Stimulated activated CD8-positive, alpha-beta memory T cell treated with anti-CD3 and anti-CD28 coated beads, Interleukin-15, amount 100 ng/mL, for 4 hours (primary cell): ENCODE measurements at places on chromosomes 2 and 18.

DNA sequence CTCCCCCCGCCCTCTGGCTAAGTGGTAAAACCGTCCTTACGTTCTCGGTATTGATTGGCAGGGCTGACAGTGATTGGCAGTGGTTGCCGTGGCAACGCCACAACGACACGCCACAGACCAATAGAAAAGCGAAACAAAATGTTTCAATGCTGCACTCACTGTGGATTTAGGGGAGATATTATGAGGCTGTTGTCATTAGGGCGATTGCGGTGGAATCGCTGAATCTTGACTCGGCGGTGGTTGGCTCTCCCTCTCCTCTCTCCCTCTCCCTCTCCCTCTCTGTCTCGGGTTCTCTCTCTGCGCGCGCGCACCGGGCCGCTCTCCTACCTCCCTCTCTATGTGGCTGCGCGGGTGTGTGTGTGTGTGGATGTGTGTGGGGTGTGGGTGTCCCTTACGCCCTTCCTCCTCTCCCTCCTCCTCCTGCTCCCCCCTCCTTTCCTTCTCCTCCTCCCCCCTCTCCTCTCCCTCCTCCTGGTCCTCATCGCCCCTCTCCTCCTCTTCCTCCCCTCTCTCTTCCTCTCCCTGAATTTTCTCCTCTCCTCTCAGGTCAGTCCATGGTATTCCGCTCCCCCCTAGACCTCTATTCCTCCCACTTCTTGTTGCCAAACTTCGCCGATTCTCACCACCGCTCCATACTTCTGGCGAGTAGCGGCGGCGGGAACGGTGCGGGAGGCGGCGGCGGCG, at the start of gene SIX3:
Gene SIX3, plus strand, starts transcription at position 152 of the 684 bp plus-strand sequence. Its CDS starts 403 bp downstream, at position 555.
- DNase-seq = no peak

DNA sequence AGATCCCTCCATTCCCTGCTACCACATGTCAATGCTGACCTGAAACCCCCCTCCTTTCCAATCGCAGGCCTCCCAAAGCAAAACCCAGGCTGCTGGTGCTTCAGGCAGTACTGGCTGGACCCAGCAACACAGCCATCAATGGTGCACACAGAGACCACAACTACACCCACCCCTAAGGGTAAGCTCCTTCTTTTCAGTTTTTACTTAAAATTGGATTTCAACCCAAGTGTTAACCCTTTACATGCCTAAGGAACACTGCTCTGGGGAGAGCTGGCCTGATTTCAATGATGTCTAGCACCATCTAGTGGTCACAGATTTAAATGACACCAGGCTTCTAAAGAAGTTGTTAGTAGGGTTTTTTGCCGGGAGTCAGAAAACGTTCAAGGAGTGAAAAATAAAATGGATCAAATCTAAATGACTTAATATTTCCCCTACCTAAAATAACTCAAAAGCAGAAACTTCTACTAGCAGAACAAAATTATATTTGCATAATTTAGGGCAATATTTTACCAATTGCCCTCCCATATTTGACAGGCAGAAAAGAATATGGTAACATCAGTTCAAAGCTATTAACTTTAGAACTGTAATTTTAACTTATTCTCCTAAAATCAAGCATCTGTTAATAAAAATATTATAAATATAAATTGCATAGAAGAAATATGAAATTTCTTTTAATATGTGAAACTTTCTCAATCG, 24.6 kb downstream of the FECH start:
- DNase-seq = no peak

DNA sequence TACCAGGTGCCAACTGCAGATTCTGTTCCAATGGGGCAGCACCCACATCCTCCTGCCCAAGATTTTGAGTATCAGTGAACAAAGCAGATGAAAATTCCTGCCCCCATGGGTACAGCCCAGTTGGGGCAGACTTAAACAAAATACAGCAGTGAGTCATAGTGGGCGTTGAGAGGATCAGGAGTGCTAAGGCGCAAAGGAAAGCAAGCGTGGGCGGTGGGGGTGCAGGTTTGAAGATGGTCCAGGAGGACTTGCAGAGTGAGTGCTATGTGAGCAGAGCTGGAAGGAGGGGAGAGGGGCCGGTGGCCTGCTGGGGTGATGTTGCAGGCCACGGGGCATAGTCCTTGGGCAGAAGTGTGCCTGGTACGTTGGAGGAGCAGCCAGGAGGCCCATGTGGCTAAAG, 24.7 kb downstream of the STEAP3 start:
- no peak for DNase-seq

- no peak for DNase-seq
Observed at GRCh38 chr2:189177251-189177840, 2.2 kb downstream of the COL5A2 start.

GRCh38 chr2:59921743-59922142, 631.7 kb downstream of the BCL11A start:
- DNase-seq = no peak

- no peak for DNase-seq
Observed at GRCh38 chr18:75016025-75016717, 192.8 kb downstream of the PTGR3 start.

DNA sequence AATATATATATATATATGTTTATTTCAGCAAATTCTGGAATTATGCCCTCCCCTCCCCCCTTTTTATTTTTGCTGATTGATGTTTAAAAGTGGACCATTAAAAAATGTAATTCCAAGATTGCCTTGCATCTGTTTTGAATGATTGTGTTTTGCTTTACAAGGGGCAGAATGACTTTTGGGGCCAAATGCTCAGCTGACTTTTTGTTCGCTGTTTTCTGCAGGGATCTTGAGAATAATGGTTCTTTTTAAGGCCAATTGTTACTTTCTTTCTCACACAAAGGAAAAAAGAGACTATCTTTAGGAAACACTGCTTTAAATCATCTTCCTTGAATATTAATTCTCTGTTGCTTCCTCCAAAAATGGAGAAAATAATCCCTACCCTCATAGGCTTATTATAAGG, 95.9 kb downstream of the FMNL2 start:
- no peak for DNase-seq

DNA sequence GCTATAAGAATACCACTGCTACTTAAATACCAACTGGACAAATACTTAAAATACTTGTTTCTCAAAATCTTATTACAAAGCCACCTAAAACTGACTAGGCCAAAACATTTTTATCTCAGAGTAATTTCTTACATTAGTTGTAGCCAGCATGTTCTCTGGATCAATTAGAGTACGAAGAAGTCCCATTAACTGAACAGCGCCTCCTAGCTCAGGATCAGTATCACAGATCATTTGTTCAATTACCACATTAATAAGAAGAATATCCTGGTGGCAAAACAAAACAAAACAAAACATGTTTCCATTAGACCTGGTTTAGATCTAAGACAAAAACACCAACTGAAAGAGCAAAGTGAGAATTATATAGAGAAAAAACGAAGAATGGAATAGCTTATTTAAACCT, 36.0 kb downstream of the PPP4R3B start:
- no peak for DNase-seq

GRCh38 chr2:172260336-172260735, 157.6 kb upstream of the DLX2 start:
- no peak for DNase-seq

- no peak for DNase-seq
Observed at GRCh38 chr18:70553245-70553935, 264.5 kb downstream of the SOCS6 start.

DNA sequence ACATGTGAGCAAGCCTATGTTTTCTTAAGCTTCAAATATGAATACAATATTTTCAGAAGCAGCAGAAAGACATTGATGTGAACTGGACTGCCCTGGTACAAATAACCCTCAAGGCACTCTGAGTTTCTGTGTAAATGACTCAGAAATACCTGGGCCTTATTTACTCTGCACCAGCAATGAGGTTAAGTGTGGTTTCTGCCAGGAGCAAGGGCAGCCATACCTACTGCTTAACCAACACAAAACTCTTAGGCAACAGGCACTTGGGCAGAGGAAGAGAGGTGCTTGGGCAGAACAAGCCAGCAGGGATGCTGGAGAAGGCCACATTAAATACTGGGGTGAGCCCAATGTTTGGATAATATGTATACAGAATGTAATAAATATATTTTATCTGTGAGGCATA, 29.4 kb upstream of the ARL5A start:
- no peak for DNase-seq

DNA sequence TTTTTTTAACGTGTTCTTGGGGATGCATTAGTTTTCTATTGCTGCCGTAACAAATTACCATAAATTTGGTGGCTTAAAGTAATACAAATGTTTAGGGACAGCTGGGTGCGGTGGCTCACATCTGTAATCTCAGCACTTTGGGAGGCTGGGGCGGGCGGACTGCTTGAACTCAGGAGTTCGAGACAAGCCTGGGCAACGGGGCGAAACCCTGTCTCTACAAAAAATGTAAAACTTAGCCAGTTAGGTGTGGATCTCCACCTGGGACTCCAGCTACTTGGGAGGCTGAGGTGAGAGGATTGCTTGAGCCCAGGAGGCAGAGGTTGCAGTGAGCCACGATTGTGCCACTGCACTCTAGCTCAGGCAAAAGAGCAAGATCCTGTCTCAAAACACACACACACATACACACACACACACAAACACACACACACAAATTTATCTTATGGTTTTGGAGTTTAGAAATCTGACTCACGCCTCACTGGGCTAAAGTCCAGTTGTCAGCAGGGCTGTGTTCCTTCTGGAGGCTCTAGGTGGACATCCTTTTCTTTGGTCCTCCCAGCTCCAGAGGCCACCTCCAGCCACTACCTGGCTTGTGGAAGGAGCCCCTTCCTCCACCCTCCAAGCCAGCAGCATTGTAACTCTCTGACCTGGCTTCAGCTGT, 76.1 kb downstream of the SEPTIN10 start:
- no peak for DNase-seq

DNA sequence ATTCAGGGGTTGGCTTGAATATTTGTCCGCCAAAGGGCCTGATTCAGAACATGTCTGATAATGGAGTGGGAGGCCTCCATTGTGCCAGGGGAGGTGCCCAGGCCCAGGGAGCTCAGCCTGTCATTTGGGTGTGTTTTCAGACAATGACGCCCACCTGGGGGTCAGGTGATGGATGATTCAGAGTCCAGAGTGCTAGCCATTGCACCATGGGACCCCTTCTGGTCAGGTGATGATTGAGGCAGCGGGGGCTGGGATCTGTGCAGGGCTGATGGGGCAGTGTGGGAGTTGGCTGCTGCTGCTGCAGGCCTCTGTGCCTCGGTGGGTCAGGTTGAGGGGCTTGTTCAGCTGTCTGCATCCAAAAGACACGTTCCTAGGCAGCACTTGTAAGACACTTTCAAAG, 8.3 kb upstream of the ARHGEF4 start:
- no peak for DNase-seq

DNA sequence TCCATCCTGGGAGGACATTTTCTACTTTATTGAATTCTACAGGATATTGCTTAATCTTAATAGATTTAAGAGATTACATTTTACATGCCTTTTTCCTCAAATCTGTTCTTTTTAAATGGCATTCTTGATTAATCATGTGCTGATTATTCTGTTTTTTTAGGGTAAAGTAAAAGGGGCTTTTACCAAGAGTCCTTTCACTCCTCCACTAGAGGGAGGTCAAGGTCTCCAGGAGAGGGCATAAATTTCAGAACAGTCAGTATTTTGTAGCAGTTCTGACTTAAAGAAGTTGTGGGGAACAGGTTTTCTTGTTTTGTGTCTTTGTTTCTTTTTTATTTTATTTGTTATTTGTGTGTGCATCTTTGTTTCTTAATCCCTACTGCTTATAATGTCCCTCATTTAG, 25.4 kb downstream of the WDR75 start:
- no peak for DNase-seq

GRCh38 chr2:150137338-150138069, 350.0 kb downstream of the RND3 start:
- no peak for DNase-seq
